Kidney (tissue), 22 donors: ENCODE measurements at places on chromosomes 7 and 10.

GRCh38 chr10:5625992-5626777, 40.2 kb downstream of the ASB13 start:
- no peaks in the 10 kb centered on the region for H3K36me3 ChIP-seq
- H3K4me1 ChIP-seq: no peaks in the 10 kb centered on the region
- no peaks in the 10 kb centered on the region for H3K27me3 ChIP-seq
- H3K4me3 ChIP-seq: no peak overlapping the region

GRCh38 chr7:12716722-12717121, 29.3 kb downstream of the ARL4A start:
- H3K4me3 ChIP-seq: no peak overlapping the region
- no peak for DNase-seq
- H3K27ac ChIP-seq: no peak overlapping the region

DNA sequence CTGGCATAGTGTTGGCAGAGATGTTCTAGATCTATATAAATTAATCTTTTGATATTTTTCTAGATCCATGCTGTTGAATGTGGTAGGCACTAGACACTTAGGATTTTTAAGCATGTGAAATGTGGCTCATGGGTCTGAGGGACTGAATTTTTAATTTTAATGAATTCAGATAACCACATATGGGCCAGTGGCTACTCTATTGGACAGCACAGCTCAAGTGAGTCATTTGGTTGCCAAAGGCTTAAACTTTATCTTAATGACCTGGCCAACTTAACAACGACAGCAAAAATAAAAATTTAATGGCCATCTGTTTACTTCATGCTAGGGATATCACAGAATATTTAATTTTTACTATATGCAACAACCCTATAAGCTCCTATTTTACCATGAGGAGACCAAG, 61.4 kb downstream of the CDK14 start:
- no peak overlapping the region for H3K4me3 ChIP-seq
- H3K27ac ChIP-seq: no peak overlapping the region
- H3K36me3 ChIP-seq: no peaks in the 10 kb centered on the region

GRCh38 chr10:35934642-35934995, 292.5 kb upstream of the FZD8 start:
- no peak overlapping the region for H3K4me3 ChIP-seq
- no peaks in the 10 kb centered on the region for H3K4me1 ChIP-seq
- no peaks in the 10 kb centered on the region for H3K36me3 ChIP-seq
- no peaks in the 10 kb centered on the region for H3K27me3 ChIP-seq
- no peak for DNase-seq
- H3K27ac ChIP-seq: no peak overlapping the region

DNA sequence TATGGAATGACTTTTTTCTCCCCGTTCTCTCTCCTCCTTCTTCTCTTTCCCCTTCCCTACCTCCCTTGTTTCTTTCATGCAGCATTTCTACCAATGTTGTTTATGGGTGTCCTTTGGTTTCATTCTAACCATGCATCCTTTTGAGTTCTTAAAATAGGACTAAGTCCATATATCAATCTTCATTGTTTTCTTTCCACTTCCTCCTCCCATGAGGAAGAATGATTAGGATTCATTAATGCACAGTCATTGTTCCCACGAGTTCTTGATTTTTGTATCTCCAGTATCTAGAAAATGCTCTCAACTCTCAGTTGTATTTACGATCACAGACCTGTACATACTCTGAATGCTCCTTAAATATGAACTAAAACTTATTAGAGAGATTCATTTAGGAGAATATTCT, 153.3 kb downstream of the LRRC4 start:
- H3K27ac ChIP-seq: no peak overlapping the region
- DNase-seq: no peak
